ENCODE measurements at places on chromosomes 5 and 9.

- DNase-seq, result no peak
These were observed 28.8 kb upstream of the ROR2 start for GRCh38 chr9:91978740-91979414.

DNA sequence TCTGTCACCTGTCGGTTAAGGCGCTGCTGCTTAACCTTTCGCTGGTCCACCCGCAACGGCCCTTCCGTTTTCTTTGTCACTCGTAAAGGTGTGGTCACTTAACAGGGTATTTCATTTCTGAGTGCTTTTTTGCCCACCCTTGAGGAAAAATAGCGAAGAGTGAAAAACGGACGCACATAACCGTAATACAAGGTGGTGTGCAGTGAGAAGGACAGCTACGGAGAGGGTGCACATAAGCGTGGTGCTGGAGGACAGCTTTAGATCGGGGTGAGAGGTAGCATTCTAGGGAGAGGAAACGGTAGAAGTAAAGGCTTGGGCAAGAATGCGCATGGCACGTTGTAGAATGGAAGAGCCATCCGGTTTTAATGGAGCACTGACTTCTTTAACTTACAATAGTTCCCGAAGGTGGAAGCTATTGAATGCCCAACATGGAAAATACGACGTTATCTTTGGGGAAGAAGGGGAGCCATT is 761 bp downstream of the CCT5 start:
- DNase-seq, result no peak

GRCh38 chr5:34957857-34958690 is 28.7 kb downstream of the DNAJC21 start:
- DNase-seq, result no peak

DNA sequence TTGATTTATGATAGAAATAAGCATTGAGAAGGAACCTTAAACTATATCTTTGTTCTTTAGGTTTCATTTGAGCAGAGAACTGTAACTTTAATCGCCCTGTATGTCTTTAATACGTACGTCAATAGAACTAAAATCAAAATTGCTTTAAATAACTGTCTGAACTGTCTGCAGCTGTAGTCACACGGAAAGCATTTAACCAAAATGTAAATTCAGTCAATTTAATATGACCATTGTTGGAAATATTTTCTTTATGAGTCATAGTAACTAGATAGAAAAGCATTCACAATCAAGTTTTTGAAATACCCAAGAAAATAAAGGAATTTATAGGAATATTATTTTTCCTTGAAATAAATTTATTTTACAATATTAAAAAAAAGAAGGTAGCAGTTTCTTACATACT is 157.1 kb upstream of the CDH6 start:
- DNase-seq, result no peak

- no peak for DNase-seq
These were observed 523.5 kb downstream of the CAAP1 start for GRCh38 chr9:26369093-26369492.

DNA sequence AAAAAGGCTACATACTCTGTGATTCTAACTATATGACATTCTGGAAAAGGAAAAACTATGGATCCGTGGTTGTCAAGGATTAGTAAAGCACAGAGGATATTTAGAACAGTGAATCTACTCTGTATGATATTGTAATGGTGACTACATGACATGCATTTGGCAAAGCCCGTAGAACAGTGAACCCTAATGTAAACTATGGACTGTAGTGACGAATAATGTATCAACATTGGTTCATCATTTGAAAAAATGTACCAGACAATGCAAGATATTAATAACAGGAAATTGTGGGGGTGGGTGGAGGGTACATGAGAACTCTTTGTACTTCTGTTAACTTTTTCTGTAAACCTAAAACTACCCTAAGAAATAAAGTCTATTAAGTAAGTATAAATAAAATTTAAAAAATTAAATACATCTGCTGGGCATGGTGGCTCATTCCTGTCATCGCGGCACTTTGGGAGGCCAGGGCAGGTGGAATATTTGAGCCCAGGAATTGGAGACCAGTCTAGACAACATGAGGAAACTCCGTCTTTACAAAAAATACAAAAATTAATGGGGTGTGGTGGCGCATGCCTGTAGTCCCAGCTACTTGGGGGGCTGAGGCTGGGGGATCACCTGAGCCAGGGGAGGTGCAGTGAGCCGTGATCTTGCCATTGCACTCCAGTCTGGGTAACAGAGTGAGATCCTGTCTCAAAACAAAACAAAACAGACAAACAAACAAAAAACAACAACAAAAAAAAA is 101.7 kb upstream of the TBC1D2 start:
- DNase-seq, result no peak

DNA sequence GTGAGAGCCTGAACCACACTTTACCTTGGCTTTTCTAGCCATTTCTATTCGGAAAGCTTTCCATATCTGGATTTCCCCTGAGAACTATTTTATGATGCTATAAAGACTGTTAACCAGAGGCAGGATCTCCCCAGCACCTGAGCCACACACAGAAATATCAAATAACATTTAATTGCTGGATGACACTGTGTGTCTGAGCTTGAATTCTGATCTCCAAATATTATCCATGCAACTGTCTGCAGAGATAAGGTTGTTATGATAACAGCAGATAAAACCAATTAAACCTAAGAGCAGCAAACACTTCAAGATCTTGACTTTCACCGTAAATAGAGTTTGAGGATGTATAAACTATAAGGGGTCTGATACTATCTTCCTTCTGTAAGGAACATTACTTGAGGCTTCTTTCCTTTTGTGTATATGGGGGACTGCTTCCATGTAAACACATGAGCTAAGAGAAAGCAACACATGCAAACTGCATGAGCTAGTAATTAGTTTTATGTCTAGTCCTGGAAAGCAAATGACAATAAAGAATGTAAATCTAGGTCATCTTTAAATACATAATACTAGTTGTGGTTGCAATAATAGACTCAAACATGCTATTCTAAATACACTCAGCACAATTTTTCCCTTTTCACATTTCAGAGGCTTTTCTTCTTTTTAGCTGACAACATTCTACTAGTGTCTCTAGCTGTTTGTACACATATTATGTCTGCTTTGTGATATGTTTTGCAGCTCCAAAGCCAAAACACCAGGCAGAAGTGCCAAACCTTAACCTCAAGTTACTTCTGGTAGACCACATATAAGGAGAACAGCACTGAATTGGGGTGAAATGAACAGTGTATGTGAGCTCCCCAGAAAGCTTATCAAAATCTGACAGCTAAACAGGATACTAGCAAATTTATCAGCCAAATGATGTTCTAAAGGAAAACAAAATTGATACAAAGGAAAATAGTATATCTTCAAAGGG is 136.5 kb downstream of the EFNA5 start:
- no peak for DNase-seq

GRCh38 chr5:42858031-42858643 is 46.4 kb upstream of the SELENOP start:
- no peak for DNase-seq

DNA sequence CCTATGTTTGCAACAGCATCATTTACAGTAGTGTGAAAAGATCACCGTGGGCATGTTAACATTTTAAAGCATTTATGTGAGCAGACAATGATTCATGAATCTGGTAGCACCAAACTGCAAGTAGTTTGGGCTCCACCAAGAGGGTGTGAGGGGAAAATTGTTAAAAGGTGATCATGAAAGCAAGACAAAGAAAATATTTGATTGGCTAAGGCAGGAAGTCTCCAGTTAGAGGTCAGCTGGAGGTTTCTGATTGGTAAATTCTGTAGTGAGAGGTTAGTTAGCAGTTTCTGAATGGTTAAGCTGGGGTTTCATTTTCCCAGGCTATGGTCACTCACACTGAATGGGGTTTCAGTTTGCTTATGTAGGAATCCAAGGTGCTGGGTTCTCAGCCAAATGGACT is 13.5 kb upstream of the DRD1 start:
- DNase-seq, result no peak

All from effector memory CD4-positive, alpha-beta T cell (primary cell).